ENCODE measurements at places on chromosomes 5 and 9.

GRCh38 chr9:21505425-21506179, 23.5 kb upstream of the IFNE start:
- DNase-seq, result no peak

DNA sequence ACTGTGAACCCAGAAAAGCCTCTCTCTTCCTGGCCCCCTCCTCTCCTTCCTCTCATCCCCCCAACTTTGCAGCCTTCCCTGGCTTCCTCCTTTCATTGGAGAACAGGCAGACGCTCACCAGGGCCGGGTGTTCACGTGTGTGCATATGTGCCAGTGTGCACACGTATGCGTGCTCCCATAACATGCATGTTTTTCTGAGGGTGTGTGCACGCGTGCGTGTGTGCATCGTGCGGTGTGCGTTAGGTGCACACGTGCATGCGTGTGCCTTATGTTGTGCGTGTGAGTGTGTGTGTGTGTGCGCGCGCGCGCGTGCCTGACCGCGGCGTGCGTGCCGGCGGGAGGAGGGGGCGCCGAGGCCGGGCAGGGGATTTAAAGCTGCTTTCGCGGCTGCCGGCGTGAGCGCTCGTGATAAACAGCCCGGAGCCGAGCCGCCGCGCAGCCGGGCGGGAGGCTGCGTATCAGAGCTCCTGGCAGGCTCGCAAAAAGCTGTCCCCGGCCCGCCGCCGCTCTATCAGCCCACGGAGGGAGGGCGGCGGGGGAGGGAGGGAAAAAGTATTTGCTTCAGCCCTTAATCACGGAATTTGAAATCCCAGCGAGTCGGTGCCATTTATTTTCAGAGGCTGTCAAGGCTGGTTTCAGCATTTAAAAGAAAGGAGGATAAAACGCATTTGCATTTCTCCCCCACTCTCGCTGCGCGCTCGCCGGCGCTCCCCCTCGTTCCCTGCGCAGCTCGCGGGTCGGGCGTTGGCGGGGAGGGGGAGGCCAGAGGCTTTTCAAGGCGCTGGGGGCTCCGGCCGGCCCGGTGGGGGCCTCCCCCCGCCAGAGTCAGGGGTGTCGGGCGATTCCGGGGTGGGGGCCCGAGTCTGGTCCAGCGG, 183.9 kb downstream of the C9orf50 start:
- peak; percentile 85 for DNase-seq

GRCh38 chr9:87518702-87519335, 21.2 kb downstream of the DAPK1 start:
- DNase-seq, result no peak

- no peak for DNase-seq
These were observed 144.6 kb downstream of the SMC2 start for GRCh38 chr9:104238668-104239067.

DNA sequence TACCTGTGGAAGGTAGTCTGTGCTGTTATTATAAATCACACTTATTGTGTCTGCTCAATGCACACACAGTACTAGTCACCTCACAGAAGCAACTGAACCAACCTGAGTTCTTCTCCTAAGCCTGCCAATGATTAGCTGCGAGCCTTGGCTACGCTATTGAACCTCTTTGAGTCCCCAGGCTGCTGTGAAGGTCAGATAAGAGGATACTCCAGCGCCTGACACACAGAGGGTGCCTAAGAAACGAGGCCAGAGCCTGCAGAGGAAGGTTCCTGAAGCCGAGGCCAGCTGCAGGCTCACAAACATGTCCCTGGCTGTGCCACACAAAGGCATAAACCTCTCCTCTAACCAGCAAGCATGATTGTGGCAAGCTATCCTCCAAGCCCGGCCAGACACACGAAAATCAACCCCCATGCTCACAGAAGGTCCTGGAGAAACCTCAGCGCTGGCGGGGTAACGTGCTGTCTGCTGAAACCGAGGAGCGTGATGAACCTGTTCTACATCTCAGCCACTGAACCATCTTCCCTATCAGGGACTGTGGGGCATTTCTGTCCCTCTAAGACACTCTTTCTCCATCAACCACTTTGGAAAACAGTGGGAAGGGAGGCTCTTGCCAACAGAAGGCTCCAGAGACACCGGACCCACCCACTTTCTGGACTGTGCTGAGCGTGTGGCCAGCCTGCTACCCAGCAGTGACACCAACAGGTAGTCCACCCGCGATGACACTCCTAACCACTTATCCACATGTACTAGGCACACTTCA, 53.2 kb upstream of the SLC25A51 start:
- no peak for DNase-seq

Data from head of caudate nucleus (tissue), 42 donors.